Kidney epithelial cell (primary cell): ENCODE measurements at places on chromosomes 6 and 20.

- no peak for DNase-seq
Observed at GRCh38 chr6:116106146-116106545, 5.5 kb downstream of the NT5DC1 start.

DNA sequence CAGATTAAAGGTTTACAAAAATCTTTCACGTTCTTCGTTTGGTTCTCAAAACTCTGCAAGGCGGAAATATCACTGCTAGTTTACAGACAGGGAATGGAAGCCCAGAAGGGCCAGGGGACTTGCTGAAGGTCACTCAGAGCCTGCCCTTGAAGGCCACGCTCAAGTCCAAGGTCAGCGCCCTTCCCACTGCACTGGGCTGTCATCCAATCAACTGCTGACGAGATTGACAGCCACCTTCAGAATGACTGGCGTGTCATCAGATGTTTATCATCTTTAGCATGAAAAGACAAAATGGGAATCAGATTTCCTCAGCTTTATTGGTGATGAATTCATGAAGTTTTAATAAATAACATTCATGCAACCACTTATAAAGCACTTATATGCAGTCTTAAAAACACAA lies 16.5 kb downstream of the RNASET2 start:
- no peak for DNase-seq

- DNase-seq: no peak
Observed at GRCh38 chr6:6332811-6333244, 12.4 kb upstream of the F13A1 start.

- DNase-seq: no peak
Observed at GRCh38 chr20:34365765-34366213, 2.7 kb downstream of the ITCH start.

- DNase-seq: no peak
Observed at GRCh38 chr20:18377896-18378481, 88.8 kb downstream of the DZANK1 start.

- DNase-seq: no peak
Observed at GRCh38 chr6:129140526-129140925, 257.6 kb downstream of the LAMA2 start.

GRCh38 chr20:40563296-40563950 lies 125.6 kb downstream of the MAFB start:
- no peak for DNase-seq

GRCh38 chr6:166394036-166394892 lies 11.5 kb upstream of the MPC1 start:
- DNase-seq: no peak

- no peak for DNase-seq
Observed at GRCh38 chr6:112389361-112389760, 42.2 kb downstream of the RFPL4B start.

DNA sequence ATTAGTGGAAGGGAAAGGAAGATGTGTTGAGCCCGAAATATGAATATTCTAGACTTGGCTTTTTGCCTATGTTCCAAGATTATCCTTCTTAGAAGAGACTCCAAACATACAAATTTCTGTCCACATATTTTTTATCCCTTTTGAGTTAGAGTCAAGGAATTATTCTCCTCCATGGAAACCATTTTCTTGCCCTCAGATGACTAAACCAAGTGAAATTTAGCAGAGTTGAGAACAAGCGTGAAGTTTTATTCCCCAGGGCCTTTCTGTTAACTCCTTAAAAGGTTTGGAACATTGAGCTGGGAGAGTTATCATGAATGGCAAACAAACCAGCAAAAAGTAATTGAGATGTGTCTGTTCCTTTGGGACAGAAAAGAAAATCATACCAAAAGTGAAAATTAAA lies 286.1 kb upstream of the PLCB4 start:
- no peak for DNase-seq

GRCh38 chr20:14197097-14197496 lies 140.3 kb downstream of the FLRT3 start:
- DNase-seq: no peak

- no peak for DNase-seq
Observed at GRCh38 chr6:106025655-106026054, 60.5 kb upstream of the PRDM1 start.

DNA sequence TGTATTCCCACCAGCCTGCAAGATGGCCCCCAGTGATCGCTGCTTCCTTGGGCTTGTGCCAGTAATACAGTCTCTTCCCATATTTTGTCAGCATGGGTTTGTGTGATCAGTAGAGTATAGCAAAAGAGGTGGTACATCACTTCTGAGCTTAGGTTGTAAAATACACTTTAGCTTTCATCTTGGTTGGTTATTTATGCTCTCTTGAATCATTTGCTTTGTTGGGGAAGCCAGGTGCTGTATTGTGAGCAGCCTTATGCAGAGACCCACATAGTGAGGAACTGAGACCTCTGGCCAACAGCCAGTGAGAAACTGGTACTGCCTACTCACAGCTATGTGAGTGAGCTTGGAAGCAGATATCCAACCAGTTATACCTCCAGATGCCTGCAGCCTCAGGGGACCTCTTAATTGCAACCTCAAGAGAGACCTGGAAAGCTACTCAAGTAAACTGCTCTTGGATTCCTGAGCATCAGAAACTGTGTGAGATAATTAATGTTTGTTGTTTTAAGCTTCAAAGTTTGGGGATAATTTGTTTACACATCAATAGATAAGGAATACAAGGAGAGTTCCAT lies 229.3 kb downstream of the FARS2 start:
- no peak for DNase-seq

GRCh38 chr6:134738211-134738885 lies 211.6 kb downstream of the ALDH8A1 start:
- no peak for DNase-seq
